CD4-positive, alpha-beta T cell treated with Interleukin-4 for 4 hours (primary cell): ENCODE measurements at places on chromosomes 6 and 20.

GRCh38 chr20:61664556-61665320, 400.9 kb downstream of the TAF4 start:
- DNase-seq = no peak

DNA sequence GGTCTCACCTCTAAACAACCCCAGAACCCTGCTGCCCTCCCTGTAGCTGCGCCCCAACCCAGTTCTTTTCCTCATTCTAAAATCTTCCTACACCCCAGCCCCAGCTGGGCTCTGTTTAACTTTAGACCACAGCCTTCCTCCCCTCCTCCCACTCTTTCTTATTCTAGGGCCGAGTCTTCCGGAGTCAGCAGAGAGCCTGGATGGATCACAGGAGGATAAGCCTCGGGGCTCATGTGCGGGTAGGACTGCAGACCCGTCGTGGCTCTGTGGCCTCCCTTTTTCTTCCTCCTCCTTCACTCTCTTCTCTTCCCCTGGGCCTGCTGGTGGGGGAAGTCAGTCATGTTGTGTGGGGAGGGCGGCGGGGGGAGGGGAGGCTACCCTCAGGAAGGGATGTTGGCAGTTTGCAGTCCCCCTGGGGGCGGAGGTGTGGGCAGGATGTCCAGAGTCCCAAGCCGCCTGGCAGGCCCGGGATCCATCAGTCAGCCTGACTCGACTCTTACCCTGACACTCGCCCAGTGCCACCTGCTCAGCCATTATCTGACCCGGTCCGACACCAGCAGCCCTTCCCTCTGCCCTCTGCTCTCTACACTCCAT, 8.1 kb downstream of the CAPN11 start:
- DNase-seq = no peak

DNA sequence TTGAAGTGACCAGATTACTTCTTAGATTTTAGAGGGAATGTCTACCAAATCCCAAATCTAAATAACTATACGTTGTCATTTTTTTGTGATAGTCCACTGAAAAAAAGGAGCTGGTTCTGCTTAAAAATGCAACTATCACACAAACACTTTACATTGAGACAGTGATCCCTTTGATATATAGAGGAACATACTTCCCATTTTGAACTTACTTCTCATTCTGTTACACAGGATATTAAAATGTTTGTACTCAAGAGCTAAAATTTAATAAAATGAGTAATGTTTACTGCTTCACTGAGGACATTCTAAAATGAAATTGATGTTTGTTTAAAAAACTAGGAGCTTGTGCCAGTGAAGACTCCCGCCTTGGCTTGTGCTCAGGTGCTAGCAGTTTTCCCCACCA, 174.1 kb downstream of the CARMIL1 start:
- no peak for DNase-seq

DNA sequence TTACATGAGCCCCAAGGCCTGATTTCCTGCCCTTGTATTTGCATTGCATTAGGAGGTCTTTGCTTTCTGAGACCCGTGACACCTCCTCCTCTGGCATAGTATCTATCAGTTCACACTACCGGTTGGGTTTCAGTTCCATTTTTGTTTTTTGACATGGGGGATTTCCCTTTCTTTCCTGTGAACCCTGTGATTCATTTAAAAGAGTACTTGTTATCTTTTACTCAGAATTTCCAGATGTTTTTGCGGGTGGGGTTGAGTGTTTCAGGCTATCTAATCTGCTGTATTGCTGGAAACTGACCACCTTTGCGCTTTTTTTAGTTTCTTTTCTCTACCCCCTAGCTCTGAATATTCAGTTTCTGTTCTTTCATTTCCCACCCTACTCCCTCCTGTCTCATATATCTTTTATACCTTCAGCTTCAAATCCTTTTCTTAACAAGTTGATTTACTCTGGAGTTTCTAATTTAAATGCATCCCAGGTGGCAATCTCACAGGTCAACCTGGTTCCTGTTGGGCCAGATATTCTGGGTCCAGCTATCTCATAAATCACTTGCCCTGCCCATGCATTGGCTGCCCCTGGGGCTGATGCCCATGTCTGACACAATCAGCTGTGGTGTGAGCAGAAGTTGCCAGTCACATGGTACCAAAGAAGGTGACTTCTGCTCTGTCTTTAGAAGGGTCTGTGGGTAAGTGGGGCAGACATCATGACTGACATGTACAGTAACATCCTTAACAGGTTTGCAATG, 14.3 kb upstream of the NCOA3 start:
- peak; percentile 96 for DNase-seq

DNA sequence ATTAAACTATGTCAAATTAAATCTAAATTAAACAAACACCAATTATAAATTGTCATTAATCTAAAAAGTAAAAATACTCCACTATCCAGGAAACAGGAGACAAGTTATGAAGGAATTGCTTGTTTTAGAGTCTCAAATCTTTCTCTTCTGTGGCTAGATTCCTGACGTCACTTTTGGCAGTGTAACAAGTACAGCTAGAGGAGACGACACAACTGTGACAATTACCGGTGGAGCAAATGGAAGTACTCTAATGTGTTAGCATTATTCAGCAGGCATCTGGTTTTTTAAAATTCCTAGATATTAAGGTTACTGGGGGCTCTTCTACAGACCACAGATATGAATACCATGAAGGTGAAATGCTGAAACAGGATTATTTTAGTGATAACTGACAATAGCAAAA, 1042.7 kb downstream of the EPHA7 start:
- DNase-seq = no peak

GRCh38 chr6:38209371-38210260, 390.1 kb downstream of the ZFAND3 start:
- DNase-seq = no peak

GRCh38 chr6:99120641-99121040, 172.9 kb upstream of the FBXL4 start:
- DNase-seq = no peak

- no peak for DNase-seq
These were observed 50.6 kb upstream of the TBC1D7 start for GRCh38 chr6:13378669-13379590.

- DNase-seq = no peak
These were observed 261.4 kb downstream of the ZFAND3 start for GRCh38 chr6:38080889-38081288.

- DNase-seq = no peak
These were observed 11.0 kb upstream of the TPD52L1 start for GRCh38 chr6:125142618-125143017.

DNA sequence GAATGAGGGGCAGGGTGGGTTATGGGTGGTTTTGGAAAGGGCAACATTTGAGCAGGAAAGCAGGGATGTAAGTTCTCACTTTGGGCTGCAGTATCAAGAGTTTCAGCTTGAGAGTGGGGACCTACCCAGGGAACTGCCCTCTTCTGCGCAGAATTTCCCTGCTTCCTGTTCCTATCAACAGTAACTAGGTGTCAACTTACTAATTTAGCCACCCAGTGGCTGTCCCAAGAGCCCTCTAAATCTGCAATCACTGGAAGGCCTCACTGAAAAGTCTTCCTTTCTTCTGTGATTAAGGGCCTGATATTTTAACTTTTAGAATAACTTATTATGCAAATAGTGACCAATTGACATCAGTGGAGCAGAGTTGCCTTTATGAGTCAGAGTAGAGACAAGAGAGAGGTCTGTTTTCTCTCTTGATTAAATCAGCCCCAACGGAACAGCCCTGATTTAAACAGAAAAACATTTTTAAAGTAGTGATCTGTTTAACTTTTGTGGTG, 118.2 kb upstream of the RIPOR2 start:
- peak; percentile 49 for DNase-seq
